Stimulated activated CD4-positive, alpha-beta T cell treated with anti-CD3 and anti-CD28 coated beads, Interleukin-12 subunit alpha, Interleukin-12 subunit beta, amount 100 ng/mL, for 24 hours (primary cell): ENCODE measurements at places on chromosomes 16 and 17.

- no peak for DNase-seq
Measured at GRCh38 chr16:24734382-24734781, 4.9 kb downstream of the TNRC6A start.

DNA sequence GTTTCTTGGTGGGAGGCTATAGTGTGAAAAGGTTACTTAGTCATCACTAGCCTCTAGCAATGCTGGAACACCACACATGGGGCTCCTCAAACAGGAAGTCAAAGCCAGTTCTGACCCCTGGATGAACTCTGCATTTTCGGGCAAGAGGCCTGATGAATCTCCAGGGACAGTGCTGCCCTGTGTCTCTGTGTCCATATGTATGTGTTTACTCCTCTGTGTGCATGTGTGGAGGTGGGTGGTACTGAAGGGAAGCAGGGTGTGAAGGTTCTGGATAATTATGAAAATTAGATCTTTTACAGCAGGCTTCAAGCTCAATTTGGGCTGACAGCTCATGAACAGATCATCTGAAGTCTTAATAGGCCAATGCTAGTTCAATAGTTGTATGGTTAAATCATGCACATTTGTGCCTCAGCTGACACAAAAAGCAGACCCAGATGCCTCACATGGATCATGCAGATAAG is 133.6 kb downstream of the SNX11 start:
- DNase-seq = no peak

GRCh38 chr16:84722068-84722467 is 22.3 kb downstream of the USP10 start:
- no peak for DNase-seq

DNA sequence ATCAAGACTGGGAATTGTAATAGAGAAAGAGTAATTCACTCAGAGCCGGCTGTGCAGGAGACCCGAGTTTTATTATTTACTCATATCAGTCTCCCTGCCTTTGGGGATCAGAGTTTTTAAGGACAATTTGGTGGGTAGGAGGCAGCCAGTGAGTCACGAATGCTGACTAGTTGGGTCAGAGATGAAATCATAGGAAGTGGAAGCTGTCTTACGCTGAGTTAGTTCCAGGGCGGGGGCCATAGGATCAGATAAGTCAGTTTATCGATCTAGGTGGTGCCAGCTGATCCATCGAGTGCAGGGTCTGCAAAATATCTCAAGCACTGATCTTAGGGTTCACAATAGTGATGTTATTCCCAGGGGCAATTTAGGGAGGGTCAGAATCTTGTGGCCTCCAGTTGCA is 20.2 kb upstream of the GUCY2D start:
- no peak for DNase-seq

GRCh38 chr16:19785512-19786130 is 67.5 kb downstream of the IQCK start:
- no peak for DNase-seq

- no peak for DNase-seq
Measured at GRCh38 chr16:28166394-28167208, 45.2 kb downstream of the XPO6 start.

DNA sequence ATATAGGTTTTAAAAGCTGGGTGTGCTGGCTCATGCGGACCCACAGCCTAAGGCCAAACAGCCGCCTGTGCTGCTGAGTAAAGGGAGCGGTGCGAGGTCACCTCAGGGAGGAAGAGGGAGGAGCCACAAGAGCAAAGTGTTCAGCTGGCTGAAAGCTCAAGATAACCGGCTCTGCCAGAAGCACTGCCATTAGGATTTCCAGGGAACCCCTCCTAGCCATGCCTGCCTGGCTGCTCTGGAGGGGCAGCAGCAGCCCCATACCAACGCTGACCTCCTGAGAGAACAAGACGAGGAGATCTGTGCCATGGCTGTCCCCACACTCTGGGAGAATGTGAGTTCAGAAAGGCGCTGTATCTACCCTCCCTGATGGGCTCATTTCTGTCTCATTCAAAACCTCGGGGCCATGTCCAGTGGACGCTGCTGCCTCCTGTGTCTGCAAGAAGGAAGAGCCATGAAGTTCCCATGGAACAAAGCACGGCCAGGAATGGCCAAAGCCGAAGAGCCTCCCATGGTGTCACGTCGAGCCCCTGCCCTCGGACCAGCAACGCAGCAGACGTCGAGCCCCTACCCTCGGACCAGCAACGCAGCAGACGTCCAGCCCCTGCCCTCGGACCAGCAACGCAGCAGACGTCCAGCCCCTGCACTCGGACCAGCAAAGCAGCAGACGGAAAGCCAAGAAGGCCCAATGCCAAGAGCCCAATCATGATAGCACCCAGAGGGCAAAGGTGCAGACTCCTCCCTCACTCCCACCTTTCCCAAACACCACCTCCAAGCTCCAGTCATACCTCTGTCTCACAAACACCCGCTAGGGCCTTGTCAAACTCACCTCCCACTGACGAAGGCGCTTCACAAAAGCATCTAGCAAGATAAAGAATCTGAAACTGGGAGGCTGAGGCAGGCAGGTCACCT is 107.0 kb downstream of the ANKRD11 start:
- no peak for DNase-seq

DNA sequence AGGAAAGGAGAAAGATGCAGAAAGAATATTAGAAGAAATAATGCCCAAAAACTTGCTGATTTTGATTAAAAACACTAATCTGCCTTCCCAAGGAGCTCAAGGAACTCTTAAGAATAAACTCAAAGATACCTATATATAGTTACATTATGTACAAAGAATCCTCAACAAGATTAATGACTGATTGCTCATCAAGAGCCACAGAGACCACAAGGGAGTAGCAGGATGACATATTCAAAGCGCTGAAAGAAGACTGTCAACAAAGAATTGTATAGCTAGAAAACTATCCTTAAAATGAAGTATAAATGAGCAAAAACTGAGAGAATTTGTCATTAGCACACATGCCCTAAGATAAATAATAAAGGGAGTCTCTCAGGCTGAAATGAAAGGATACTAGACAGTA is 6.2 kb downstream of the LPCAT2 start:
- no peak for DNase-seq

GRCh38 chr16:51637770-51638094 is 486.7 kb upstream of the SALL1 start:
- no peak for DNase-seq

GRCh38 chr17:68840073-68840472 is 115.1 kb downstream of the ABCA8 start:
- DNase-seq = no peak

- no peak for DNase-seq
Measured at GRCh38 chr16:84497418-84498222, 6.8 kb downstream of the MEAK7 start.

GRCh38 chr16:14133907-14134306 is 62.8 kb downstream of the MRTFB start:
- DNase-seq = no peak

GRCh38 chr16:87834005-87834667 is 35.2 kb downstream of the SLC7A5 start:
- DNase-seq = no peak

GRCh38 chr17:41382394-41382793 is 288 bp upstream of the KRT34 start:
- no peak for DNase-seq

DNA sequence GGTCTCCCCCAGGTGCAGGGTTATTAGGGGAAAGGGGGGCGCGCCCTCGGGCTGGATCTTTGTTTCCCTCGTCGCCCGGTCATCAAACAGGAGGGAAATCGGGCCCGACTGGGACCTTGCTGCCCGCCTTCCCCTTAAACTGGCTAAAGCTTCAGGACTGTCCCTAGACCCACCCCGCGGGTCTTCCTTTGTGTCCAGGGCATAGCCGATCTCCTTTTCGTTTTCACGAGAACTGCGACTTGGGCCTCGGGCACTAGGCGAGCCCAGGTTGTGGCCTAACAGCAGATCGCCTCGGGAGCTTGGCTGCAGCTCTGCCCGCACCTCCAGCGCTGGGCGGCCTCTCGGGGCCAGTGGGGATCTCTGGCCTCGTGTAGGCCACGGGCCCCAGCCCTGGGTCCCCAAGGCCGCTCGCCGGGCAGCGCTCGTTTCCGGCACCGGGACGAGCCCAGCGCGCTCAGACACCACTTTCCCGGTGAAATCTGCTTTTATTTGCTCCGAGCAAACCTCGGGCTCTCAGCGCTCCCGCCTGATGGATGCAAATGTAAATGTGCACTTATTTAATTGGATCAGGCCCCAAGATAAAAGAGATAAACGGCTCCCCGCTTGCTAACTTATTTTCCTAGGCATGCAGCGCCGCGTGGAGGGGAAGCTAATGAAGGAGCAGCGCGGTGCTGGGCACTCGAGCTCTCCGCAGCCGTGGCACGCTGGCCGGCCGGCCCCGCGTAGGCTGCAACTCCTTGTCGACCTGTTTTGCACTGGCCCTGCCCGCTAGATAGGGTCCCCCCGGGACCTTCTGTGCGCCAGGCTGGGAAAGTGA is 7.8 kb downstream of the IRX5 start:
- no peak for DNase-seq

- DNase-seq = no peak
Measured at GRCh38 chr17:56594320-56595107, 1.0 kb downstream of the NOG start.
